Nucleus accumbens (tissue), 56 donors: ENCODE measurements at places on chromosomes 4 and X.

DNA sequence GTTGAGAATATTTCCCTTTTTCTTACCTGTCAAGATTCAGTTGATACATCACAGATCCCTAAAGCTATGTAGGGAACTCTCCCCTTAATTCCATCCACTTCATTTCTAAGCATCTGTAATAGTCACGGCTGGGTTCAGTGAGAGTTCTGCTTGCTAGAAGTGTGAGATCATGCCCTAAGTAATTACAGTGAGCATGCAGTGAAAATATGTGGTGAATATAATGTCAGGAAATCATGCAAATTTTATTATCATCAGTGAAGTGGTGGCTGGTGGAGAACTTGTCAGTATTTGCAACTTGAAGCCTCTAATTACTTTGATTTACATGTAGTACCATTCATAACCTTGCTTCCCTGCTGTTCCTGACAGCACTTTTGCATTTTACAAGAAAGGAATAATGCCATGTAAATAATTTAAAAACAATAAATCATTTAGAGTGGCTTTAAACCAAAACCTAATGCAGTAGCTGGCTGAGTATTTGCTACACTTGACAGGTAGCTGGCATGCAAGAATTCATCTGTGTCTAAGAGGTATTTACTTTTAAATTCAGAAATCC lies 28.3 kb upstream of the CFAP299 start:
- DNase-seq: no peak

DNA sequence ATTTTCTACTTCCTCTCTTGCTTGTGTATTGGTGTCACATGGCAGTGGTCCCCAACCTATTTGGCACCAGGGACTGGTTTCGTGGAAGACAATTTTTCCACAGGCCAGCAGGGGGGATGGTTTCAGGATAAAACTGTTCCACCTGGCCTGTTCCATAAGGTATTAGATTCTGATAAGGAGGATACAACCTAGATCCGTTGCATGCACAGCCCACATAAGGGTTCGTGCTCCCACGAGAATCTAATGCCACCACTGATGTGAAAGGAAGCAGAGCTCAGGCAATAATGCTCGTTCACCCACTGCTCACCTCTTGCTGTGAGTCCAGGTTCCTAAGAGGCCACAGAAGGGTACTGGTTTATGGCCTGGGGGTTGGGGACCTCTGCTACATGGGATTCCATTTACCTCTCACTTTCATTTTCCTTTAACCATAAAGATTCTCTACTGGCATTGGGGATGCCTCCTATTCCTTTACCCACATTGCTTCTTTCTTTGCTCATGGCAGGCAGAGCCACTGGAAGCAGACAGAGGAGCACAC lies 38.1 kb downstream of the SEC31A start:
- no peak for DNase-seq

DNA sequence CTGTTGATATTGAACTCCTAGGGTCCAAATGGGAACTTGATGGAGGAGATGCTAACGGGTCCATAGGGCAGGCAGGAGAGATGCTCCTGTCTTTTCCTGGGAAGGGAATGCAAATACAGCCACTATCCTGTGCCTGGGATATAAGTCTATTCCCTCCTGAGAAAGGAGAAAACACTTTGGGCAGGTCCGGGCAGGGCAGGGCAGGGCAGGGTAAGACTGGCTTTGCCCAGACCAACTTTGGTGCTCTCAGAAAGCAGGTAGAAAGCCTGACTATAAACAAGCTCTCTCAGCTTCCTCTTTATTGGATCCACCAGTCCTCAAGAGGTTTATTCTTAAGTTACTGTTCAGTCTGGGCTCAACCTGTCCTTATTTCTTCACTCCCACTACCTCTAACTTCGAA lies 232.3 kb downstream of the PTTG2 start:
- no peak for DNase-seq

DNA sequence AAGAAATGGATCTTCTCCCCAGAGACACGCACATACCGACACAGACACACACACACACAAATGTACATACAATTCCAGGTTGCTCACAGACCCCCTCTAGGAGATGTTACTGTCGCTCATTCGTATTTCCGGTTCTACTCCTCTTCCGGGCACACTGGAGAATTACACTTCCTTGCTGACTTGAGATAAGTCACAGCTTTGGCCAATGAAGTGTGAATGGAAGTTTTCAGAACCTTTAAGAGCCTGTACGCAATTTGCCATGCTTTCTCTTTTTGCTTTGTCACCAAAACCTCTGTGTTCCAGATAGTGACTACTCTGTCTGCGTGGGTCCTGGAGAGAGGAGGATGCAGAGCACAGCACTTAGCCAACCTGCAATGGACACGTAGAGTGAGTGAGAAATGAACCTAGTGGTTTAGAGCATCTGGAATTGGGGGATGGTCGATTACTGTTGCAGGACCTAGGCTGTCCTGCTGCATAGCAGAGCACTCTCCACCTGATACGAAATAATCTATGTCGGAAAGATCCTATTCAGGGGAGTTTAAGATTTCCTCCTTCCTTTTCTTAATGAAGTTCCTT lies 239.5 kb upstream of the TET2 start:
- no peak for DNase-seq

- DNase-seq: no peak
Measured at GRCh38 chrX:40852586-40852985, 117.2 kb upstream of the MED14 start.

DNA sequence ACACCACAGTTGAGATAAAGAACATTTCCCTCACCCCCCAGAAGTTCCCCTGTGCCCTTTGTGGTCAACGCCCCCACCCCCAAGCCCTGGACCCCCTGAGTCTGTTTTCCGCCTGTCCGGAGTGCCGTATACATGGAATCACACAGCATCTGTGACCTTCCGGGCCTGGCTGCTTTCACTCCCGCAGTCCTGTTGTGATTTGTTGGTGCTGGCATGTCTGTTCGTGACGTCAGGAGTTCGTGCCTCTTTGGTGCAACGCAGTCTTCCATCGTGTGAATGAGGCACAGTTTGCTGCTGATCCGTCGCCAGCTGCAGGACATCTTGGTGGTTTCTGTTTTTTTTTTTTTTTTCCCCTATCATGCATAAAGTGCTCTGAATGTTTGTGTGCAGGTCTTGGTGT lies 62.1 kb downstream of the PSAPL1 start:
- DNase-seq: no peak

DNA sequence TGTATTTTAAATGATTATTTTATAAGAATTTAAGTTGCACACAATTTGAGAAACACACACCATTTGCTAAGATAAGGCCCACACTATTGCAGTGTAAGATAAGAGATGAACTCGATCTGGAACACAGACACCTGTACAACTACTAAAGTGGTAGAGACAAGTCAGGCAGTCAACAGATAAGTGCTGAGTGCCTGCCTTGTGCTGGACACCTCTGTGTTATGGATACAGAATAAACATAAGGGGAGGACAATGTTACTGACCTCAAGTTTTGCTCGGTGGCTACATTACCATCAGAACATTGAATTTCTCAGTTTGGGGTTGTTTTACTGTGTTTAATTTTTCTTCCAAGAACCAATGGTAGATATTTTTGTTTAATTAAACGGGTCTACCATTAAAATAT lies 74.1 kb downstream of the RASGEF1B start:
- no peak for DNase-seq

DNA sequence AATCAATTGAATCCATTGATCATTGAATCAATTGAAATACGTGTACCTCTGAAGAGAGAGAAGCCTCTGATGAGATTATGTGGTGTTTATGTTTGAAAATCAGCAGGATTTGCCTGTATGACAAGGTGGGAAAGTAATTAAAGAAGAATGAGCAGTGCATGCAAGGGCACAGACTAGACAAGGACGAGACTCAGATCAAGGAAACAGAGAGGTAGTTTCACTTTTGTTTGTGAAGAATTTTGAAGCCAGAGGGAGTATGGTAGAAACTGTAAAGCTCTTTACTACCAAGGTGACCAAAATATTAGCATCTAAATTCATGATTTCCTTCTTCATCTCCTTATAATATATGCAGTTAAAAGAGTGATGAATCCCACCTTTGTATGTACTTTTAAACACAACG lies 1830.0 kb upstream of the IGFBP7 start:
- DNase-seq: no peak

- no peak for DNase-seq
Measured at GRCh38 chr4:4430492-4431195, 43.7 kb downstream of the NSG1 start.

DNA sequence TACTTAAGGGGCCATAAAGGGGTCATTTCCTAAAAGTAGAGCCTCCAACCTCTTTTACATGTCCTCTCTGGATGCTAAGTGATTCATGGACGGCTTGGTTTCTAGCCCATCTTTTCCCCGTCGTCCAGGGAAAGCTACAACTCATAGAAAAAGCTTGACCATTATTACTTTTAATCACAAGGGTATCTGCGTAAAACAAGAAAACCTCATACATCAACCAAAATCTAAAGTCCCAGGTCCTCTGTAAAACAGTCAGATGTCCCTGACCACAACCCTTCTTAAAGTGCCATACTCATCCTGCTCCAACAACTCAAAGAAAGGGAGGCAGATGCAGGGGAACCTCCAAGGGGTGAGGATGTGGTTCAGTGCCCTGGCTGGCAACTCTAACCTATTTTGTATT lies 29.6 kb downstream of the ADGRA3 start:
- DNase-seq: no peak

- no peak for DNase-seq
Measured at GRCh38 chrX:22173966-22174365, 98.7 kb upstream of the CBLL2 start.

DNA sequence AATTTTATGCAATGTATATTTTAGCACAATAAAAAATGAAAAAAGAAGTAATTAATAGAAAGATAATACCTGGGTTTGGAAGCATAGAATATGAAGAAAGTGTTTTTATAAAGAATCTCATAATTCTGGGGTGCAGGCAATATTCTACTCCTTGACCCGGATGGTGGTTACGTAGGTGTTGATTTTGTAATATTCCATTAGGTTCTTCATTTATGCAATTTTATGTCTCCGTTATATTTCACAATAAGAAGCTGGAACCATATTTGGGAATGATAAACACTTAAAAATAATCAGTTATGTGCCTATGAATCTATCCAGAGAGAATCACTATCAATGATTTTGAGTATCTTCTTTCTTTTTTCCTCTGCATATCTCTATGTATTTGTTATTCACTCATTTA lies 38.5 kb downstream of the CHRNA9 start:
- no peak for DNase-seq

- DNase-seq: no peak
Measured at GRCh38 chr4:112516471-112517066, 589 bp upstream of the NEUROG2 start.

GRCh38 chr4:139973616-139974015 lies 180.4 kb downstream of the MAML3 start:
- no peak for DNase-seq

DNA sequence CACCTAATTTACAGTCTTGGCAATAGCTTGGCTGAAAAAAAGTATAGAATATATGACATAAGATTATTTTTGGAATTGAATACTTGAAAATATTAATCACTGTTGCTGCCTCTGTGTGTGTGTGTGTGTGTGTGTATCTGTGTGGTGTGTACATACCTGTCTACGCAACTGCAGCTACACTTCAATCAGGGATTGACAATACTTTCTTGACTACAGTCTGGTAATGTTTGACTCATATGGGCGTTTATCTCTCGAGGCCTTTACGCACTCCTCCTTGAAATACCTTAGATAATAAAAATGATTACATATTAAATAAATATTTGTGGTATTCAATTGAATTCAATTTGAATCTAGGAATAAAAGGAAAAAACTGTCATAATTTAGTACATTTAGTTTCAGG lies 565.2 kb downstream of the PCDH18 start:
- no peak for DNase-seq

- DNase-seq: no peak
Measured at GRCh38 chrX:23003116-23003515, 3.4 kb downstream of the DDX53 start.
